ENCODE measurements at places on chromosomes 5 and 9. TPM values are rescaled to one million over a fixed set of nuclear protein-coding genes. Genes with fewer than 3 reads are reported as not detected.

MYMK gene
- total RNA-seq = not detected

DNA sequence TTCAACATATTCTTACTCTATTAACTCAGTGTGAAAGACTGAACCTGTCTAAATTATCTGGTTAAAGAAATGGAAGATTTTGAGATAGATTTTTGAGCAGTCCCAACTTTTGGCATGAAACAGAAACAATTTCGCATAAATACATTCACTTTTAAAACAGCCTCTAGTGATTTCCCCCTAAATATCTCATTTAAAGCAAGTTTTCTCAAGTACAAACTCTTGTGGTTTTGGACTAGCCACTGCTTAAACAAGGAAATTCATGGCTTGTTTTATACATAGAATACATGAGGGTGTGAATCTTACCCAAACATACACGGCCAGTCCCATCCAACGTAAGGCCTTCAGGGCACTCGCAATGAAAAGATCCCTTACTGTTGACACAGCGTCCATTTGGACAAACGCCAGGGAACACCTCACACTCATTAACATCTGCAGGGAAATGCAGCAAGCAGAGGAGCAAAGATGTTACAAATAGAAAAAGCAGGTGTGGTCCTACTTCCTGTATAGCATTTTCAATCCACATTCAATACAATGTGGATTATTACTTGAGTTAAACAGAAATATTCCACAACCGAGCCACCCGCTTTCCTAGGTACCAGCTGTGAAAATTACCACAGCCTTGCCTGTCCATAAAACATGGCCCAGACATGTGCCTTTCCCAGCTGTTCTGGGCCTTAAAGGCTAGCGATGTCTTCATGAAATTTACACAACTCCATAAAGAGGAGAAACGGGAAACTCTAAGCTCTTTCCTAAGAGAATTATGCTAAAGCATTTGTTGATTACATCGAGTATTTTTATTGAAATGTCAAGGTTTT is 188.8 kb downstream of the FBN2 start:
- no peaks in the 10 kb centered on the region for H3K4me1 ChIP-seq
- H3K36me3 ChIP-seq = no peaks in the 10 kb centered on the region
- DNase-seq = no peak
- H3K4me3 ChIP-seq = no peak overlapping the region
- H3K27me3 ChIP-seq = no peaks in the 10 kb centered on the region

GRCh38 chr9:78032730-78033457 is 1.3 kb upstream of the GNAQ start:
- H3K4me1 ChIP-seq = peaks cover 32% of the 10 kb centered on the region
- peak; percentile 18 for DNase-seq
- peak overlapping the region; percentile 79 for H3K27ac ChIP-seq
- peak overlapping the region; percentile 27 for H3K4me3 ChIP-seq
- no peaks in the 10 kb centered on the region for H3K27me3 ChIP-seq

- H3K4me3 ChIP-seq = no peak overlapping the region
- no peaks in the 10 kb centered on the region for H3K27me3 ChIP-seq
- no peak for DNase-seq
- no peaks in the 10 kb centered on the region for H3K36me3 ChIP-seq
- no peaks in the 10 kb centered on the region for H3K4me1 ChIP-seq
These were observed 29.4 kb downstream of the HACD4 start for GRCh38 chr9:21002040-21002439.

SLC34A1 gene
- not detected for total RNA-seq

DNA sequence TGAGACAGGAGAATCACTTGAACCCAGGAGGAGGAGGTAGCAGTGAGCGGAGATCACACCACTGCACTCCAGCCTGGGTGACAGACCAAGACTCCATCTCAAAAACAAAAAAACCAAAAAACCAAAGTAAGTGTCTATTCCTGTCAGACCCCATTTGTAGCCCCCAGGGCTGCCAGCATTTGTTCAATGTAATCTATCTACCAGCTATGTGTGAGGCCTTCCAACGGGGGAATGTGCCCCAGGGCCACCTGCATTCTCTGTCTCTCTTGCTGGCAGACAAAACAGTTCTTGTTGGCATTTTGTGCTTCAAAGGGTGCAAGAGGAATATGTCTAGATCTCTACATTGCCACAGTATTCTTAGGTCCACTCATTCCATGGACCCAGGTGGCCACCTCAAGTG is 34.1 kb downstream of the CD14 start:
- peaks cover 26% of the 10 kb centered on the region for H3K4me1 ChIP-seq
- H3K27me3 ChIP-seq = no peaks in the 10 kb centered on the region
- H3K4me3 ChIP-seq = no peak overlapping the region
- H3K36me3 ChIP-seq = no peaks in the 10 kb centered on the region
- DNase-seq = no peak
- H3K27ac ChIP-seq = no peak overlapping the region

DNA sequence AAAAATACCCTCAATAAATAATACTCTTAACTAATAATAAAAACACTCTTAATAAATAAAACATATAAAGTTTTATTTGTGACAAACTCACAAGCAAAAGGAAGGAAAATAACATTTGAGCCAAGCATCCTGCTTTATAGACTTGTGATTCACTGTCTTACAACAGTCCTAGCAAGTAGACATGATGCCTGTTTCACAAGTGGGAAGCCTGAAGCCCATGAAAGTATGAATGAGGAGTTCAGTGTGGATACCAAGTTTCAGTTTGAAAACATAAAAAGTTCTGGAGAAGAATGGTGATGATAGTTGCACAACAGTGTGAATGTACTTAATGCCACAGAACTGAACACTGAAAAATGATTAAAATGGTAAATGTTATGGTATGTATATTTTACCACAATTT is 10.9 kb downstream of the HABP4 start:
- no peaks in the 10 kb centered on the region for H3K4me1 ChIP-seq
- H3K27ac ChIP-seq = no peak overlapping the region
- no peak overlapping the region for H3K4me3 ChIP-seq
- no peaks in the 10 kb centered on the region for H3K36me3 ChIP-seq

RAB3C gene
- total RNA-seq = 0.40 TPM

All from thyroid gland (tissue), 4 donors.